Fibroblast of upper back skin (primary cell): ENCODE measurements at places on chromosomes 16 and 17.

DNA sequence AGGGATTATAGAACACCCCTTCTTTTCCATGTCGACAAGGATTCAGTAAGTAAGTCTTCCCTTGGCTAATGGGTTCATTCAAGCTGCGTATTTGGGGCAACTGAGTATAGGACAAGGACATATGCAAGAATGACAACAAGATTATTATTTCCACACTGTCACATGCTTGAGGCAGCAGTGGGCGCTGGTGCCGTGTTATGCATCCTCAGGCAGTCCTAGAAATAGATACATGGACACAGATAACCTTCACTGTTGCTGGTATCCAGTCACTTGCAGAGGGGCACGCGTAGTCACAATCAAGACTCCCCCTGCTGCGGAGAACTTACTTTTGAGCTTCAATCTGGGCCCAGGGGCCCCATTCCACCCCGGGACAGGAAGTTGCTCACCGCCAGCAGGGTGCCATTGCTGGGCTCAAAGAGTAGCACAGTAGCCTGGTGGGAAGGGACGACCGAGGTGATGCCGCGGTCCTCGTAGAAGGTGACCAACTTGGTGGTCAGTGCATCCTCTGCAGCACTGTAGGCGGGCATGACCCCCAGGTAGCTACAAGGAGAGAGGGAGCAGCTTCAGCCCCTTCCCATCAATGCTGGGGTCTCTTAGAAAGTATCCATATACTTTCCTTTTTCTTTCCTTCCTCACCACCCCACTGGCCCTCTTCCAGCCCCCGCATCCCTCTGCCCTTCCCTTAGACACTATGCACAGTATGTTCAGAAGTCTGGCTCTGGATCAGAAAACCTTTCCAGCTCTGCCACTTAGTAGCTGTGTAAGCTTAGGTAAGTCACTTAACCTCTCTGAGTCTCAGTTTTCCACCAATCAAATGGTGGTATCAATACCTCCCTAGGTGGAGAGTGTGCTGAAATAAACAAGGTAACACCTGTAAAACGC is 804 bp downstream of the CRYM start:
- DNase-seq, result no peak

GRCh38 chr16:80672379-80672778 is 131.6 kb downstream of the DYNLRB2 start:
- no peak for DNase-seq

- DNase-seq, result peak; percentile 71
These were observed 81.1 kb upstream of the DNAH17 start for GRCh38 chr17:78658281-78658785.

GRCh38 chr17:19398301-19399181 is 11.6 kb upstream of the MFAP4 start:
- DNase-seq, result no peak

- no peak for DNase-seq
These were observed 3.6 kb upstream of the TMIGD1 start for GRCh38 chr17:30337393-30337999.

GRCh38 chr16:14399378-14400284 is 230.4 kb downstream of the PARN start:
- DNase-seq, result peak; percentile 79

DNA sequence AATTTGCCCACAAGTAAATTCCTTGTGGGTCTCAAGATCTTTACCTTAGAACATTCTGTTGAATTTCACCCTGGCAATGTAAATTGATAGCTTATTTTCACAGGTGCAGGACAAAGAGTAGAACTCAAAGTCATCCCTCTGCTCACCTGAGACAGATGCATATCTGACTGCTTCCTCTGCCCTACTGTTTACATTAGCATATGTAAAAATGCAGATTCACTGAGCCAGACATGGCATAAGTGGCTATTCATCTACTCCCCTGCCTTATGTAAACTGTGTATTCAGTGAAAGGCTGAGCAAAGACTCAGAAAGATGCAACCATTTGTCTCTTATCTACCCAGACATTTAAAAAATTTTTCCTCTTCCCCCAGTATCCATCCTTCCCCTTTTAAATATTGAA is 22.3 kb upstream of the MILR1 start:
- DNase-seq, result no peak

DNA sequence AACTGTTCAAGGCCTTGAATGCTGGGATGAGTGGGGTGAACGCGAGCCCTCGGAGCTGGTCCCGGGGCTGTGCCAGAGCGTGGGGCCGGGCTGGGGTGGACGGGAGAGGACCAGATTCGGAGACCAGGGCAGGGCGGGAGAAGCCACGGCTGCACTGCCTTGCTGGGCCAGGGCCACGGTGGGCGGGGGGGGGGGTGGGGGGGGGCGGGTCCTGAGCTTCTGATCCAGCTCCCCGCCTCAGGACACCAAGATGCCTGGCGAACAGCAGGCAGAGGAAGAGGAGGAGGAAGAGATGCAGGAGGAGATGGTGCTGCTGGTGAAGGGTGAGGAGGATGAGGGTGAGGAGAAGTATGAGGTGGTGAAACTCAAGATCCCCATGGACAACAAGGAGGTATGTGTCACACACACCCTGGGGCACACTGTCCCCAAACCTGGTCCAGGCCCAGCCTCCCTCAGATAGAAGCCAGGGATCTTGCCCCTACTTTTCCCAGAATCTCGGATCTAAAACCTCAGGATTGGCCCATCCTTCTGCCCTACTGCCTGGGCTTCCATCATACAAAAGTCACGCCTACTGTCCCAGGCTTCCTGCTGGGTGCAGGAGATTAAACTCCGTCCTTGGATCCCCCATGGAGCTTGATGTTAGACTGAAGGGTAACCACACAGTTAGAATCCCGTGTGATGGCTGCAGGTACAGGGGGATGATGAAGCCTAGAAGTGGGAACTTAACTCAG is 563 bp downstream of the ZNF771 start:
- DNase-seq, result no peak

GRCh38 chr17:13616031-13616430 is 14.3 kb upstream of the HS3ST3A1 start:
- DNase-seq, result no peak

- DNase-seq, result peak; percentile 25
These were observed 2.0 kb downstream of the NCBP3 start for GRCh38 chr17:3843935-3844516.

DNA sequence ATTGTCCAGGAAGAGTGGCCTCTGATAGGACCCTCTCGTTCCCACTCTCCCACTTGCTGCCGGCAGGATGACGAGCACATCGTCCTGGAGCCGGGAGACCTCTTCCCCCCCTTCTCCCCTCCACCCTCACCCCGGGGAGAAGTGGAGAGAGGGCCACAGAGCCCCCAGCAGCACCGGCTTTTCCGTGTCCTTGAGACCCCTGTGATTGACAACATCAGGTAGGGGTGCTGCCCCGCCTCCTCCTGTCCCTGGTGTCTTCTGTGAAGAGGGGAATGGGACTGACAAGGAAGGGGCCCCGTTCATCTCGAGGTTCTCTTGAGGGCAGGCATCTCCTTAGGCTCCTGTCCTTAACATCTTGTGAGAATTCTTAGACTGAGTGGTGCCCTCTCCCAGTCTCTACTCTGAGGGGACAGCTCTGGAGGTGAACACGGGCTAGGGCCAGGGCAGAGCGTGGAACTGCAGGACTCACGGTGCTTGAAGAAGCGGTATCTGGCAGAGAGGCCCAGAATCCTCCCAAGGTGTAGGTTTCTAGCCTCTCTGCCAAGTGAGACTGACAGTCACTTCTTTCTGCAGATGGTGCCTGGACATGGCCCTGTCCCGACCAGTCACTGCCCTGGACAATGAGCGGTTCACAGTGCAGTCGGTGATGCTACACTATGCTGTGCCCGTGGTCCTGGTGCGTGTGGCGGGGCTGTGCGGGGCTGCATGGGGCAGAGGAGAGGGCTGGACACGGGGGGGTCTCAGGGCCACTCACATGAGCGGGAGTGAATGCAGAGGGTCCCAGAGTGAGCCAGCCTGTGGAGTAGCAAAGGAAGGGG is 26.4 kb downstream of the CASKIN2 start:
- no peak for DNase-seq

DNA sequence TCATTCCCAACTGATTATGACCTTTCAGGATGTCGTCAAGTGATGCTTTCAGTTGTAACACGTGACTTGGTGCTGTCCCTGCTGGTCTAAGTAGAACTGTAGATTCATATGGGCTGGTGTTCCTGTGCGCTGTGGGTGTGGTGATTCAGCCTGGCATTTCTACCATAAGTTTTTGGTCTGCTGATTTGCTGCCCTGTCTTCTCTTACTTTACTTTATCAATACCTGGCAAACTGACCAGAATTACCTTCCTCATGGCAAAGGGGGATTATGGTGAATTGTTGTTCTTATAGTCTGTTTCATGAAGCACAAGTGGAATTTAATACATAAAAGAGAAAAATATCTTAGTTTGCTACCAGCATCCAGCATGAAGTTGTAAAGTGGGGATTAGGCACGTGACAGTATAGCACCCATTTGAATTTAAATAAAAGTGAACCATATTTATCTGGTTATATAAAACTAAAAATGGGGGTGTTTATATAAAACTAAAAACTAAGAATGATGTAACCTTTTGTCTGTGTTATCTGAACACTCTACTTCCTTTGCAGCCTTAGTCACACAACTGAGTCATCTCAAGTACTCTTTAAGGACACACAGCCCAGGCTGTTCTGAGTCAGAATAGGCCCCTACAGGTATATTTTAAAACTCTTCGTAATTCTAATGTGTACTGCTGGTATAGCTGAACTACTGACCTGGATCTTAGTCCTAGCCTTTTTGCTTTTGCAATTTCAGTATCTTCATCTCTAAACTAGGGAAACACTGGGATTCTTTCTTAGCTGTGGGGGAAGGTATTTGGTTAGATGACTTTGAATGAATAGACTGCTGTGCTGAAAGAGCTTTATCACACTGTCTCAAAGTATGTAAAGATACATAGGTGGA is 28.3 kb downstream of the TTC19 start:
- peak; percentile 93 for DNase-seq

DNA sequence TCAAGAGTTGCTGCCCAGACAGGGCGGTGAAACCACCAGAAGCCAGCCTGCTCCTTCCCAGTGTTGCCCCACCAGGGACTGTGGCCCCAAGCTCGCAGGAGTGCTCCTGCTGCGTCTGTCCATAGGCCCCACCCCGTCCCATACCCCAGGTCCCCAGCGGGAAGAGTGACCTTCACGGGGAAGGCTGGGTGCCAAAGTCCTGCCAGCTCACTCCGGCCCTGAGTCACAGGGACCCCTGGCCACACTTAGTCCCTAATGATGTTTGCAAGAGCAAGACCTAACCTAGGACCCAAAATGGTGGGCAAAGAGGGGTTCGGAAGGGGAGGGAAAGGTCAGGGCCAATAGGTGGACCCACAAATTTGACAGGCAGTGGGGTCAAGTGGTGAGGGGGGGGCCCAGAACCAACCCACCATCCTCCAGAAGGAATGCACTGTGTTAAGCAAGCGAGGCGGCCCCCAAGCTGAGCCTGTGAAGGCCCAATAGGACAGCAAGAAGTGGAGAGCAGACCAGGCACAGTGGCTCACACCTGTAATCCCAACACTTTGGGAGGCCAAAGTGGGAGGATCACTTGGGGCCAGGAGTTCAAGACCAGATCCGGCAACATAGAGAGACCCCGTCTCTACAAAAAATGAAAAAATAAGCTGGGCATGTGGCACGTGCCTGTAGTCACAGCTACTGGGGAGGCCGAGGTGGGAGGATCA is 3.3 kb downstream of the DOK4 start:
- DNase-seq, result no peak

DNA sequence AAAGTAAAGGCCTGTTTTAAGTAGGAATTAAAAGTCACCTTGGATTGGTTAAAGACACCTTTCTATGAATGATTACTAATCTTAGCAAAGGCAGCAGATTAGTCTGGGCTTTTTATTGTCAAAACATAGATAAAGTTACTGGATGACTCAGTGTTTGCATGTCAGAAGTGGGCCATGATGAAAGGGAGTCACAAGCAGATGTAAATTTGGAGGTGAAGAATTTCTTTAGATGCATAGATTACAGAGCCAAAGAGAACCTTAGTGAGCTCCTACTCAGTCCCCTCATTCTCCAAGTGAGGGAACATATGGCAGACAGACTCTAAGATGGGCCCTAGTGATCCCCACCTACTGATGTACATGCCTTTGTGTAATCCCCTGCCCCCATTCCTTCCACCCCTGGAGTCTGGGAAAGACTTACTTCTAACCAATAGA is 124.5 kb downstream of the HS3ST3A1 start:
- DNase-seq, result peak; percentile 61

DNA sequence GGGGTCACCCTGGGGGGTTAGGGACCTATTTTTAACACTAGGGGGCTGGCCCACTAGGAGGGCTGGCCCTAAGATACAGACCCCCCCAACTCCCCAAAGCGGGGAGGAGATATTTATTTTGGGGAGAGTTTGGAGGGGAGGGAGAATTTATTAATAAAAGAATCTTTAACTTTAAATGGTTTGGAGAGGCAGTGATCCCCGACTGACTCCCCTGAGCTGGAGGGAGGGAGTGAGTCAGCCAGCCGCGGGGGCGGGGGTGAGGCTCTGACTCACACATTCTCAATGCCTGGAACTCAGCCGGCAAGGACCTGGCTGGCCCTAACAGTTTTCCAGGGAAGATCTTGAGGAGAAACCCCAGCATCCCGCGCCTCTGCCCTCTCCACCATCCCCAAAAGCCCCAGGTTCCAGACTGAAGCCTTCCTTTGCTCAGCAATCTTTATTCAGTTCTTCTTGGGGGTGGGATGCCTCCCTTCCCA is 1.5 kb downstream of the HCFC1R1 start:
- DNase-seq, result peak; percentile 98

- DNase-seq, result no peak
These were observed 4.8 kb upstream of the INPP5K start for GRCh38 chr17:1521086-1521640.

DNA sequence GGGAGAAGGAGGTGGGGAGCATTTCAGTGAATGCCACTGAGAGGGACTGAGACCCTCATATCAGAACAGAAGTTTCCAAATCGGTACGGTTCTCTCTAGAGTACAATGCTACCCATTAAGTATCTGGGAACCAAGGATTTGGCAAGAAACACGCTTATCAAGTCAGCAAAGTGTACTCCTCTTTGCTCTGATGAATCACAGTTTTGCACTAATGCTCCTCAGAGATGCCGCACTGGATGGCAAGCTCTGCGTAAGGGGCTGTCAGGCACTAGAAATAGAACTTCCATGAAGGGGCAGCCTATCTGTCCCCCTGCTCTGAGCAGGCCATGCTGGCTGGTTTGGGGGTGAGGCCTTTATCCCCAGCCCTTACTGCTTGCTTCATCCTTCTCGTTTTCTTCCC is 4.8 kb upstream of the ABCC12 start:
- no peak for DNase-seq

DNA sequence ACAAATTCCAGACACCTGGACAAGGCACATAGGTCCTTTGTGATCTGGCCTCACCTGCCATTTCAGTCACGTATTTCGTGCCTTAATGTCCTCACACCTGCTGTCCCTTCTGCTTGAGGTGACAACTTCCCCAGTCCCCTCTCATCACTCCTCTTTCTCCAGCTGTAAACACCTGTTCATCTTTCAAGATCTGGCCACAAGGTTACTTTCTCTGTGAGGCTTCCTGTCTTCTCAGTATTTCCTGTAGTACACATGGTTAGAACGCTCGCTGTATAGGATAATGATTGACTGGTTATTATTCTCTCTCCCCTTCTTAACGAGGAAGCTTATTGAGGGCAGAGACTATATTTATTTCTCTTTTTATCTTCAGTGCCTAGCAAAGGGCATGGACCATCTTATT is 74.5 kb upstream of the PMFBP1 start:
- DNase-seq, result no peak
